ENCODE measurements at places on chromosomes 12 and 14. TPM values are rescaled to one million over a fixed set of nuclear protein-coding genes. Genes with fewer than 3 reads are reported as not detected.

AKAP5 gene
- total RNA-seq: 2.8 TPM

C1QL4 gene
- total RNA-seq: 1.2 TPM

AVPR1A gene
- 0.24 TPM for total RNA-seq

- H3K4me1 ChIP-seq: peaks cover 12% of the 10 kb centered on the region
- no peak overlapping the region for H3K27ac ChIP-seq
- H3K36me3 ChIP-seq: no peaks in the 10 kb centered on the region
- no peak overlapping the region for H3K4me3 ChIP-seq
- no peak for DNase-seq
- H3K27me3 ChIP-seq: no peaks in the 10 kb centered on the region
Measured at GRCh38 chr12:92556141-92556540, 146.6 kb upstream of the PLEKHG7 start.

GRCh38 chr14:99318091-99318958, 46.3 kb upstream of the BCL11B start:
- DNase-seq: no peak
- H3K4me3 ChIP-seq: no peak overlapping the region
- H3K27ac ChIP-seq: no peak overlapping the region
- no peaks in the 10 kb centered on the region for H3K36me3 ChIP-seq

GRCh38 chr14:80850197-80850814, 91.2 kb downstream of the CEP128 start:
- H3K4me3 ChIP-seq: no peak overlapping the region
- no peaks in the 10 kb centered on the region for H3K27me3 ChIP-seq
- no peaks in the 10 kb centered on the region for H3K36me3 ChIP-seq
- H3K4me1 ChIP-seq: no peaks in the 10 kb centered on the region
- H3K27ac ChIP-seq: no peak overlapping the region
- no peak for DNase-seq

- no peaks in the 10 kb centered on the region for H3K27me3 ChIP-seq
- peak overlapping the region; percentile 13 for H3K4me3 ChIP-seq
- peak; percentile 72 for DNase-seq
- H3K4me1 ChIP-seq: peaks cover 15% of the 10 kb centered on the region
Measured at GRCh38 chr12:112005419-112006395, 7.3 kb downstream of the TMEM116 start.
